ENCODE measurements at places on chromosomes 2 and 18.

- DNase-seq: no peak
These were observed 219.9 kb downstream of the CDH20 start for GRCh38 chr18:61553045-61553659.

- no peak for DNase-seq
These were observed 20.8 kb downstream of the KIF1A start for GRCh38 chr2:240799033-240799820.

- no peak for DNase-seq
These were observed 312.2 kb downstream of the PTH2R start for GRCh38 chr2:208718828-208719227.

GRCh38 chr2:12507295-12507694, 209.4 kb upstream of the TRIB2 start:
- no peak for DNase-seq

DNA sequence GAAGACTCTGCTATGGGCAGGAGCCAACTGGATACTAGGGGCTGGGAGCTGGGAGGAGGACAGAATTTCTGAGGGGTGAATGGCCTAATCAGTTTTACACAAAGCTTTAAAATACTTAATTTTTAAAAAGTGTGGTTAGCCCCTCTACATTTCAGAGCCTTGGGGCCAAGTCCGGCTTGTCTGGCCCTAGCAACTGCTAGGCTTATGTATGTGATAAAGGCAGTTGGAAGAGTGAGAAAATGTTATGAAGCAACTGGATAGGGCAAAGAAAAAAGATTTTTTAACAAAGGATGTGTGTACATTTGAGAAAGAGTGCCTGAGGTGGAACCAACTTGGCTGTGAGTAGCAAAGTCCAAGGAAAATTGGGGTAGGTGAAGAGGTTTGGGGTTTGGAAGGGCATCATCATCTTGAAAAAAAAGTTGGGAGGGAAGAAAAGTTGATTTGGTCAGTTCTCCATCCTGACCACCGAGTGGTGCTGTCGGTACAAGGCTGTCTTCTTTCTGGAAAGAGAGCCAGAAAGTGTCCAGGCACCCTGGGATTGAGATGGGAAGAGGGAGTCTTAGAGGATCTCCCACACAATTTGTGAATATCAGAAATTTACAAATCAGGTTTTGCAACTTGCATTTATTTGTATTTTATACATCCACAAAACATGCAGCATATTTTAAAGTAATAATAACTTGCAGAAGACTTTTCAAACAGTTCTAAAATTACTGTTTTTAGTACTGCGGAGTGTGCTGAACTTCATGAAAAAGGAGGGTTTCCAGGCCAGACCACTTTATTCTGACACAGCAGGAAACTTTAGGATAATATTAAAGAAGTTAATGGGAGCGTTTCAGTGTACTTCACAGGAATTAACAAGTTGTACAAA, 10.5 kb upstream of the CDK15 start:
- no peak for DNase-seq

GRCh38 chr2:128738446-128739110, 419.9 kb upstream of the HS6ST1 start:
- no peak for DNase-seq

- DNase-seq: no peak
These were observed 274.4 kb downstream of the LRRTM1 start for GRCh38 chr2:80030135-80030534.

- DNase-seq: no peak
These were observed 58.9 kb downstream of the MTX2 start for GRCh38 chr2:176328149-176328548.

- DNase-seq: no peak
These were observed 166.3 kb downstream of the MYO1B start for GRCh38 chr2:191411472-191411871.
